Right hindlimb (tissue), 1 donor: ENCODE measurements at places on chromosomes 2 and 18.

- no peak for DNase-seq
Measured at GRCh38 chr2:73373344-73373743, 12.3 kb upstream of the ALMS1 start.

- DNase-seq: no peak
Measured at GRCh38 chr18:39215920-39216319, 1650.3 kb upstream of the CELF4 start.

DNA sequence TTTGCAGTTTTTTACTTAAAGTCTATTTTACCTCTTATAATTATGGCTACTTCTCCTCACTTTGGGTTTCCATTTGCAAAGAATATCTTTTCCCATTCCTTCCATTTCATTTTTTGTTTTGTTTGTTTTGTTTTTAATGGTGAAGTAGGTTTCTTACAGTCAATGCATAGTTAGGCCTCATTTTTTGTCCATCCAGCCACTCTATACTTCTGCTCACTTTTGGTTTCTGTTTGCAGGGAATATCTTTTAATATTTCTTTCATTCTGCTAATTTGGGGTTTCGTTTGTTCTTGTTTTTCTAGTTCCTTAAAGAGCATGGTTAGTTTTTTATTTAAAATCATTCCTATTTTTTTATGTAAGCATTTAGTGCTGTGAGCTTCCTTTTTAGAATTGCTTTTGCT, 339.4 kb downstream of the GRB14 start:
- DNase-seq: no peak

- peak; percentile 71 for DNase-seq
Measured at GRCh38 chr18:36179562-36180355, 7.5 kb upstream of the MOCOS start.

GRCh38 chr2:55761024-55761423, 67.4 kb upstream of the PNPT1 start:
- no peak for DNase-seq

GRCh38 chr2:145018502-145018901, 498.6 kb upstream of the ZEB2 start:
- DNase-seq: no peak

DNA sequence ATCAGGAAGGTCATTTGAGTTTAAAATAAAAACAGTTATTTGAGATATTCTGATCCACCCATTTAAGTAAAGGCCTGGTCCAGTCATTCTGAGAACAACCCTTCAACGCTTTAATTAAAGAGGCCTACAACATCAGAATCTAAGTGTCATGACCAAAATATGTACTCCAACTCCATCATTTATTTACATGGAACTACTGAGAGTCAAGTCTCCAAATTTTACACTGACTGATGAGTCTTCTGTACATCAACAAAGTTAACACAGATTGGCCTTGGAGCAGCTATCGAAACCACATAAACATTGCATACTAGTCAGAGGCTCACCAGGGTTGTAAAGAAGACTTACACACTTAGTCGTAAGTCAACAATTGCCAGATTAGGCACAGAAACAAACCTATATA, 37.1 kb downstream of the PIEZO2 start:
- DNase-seq: no peak

GRCh38 chr2:11396467-11397445, 52.3 kb upstream of the ROCK2 start:
- DNase-seq: no peak

DNA sequence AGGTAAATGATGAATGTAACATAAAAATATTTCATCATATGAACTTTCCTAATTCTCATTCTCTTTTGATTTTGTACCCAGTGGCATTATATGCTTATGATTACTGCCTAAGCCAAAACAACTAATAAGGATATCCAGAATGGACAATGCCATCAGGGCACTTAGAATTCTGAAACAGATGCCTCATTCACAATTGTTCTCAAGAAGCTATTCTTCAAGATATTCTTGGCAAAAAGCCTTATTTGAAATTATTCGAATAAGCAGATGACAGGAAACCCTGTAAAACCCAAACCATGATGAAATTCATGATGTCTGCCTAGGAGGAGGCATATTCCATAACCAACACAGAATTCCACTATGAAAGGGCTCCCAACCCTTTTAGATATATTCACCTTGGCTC, 353.2 kb upstream of the TRIB2 start:
- DNase-seq: no peak

DNA sequence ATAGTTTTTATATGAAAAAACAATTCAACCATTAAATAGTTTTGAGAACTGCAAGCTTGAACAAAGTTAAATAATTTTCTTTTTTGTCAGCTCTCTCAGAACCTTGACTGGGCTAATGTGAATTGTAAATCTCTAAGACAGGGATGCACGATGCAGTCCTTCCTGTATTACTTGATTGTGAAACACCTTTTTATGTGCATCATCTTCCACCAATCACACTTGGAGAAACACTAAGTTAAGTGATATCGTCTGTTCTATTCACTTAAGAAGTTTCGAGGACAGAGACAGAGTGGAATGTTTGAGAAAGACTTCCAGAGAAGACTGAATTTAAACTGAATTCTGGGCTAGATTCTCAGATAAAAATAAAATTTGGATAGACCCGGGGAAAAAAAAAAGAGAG, 238.2 kb downstream of the MREG start:
- DNase-seq: no peak

GRCh38 chr2:86628091-86628522, 4.4 kb upstream of the RNF103 start:
- no peak for DNase-seq

GRCh38 chr18:40921845-40922629, 1033.0 kb upstream of the PIK3C3 start:
- no peak for DNase-seq

DNA sequence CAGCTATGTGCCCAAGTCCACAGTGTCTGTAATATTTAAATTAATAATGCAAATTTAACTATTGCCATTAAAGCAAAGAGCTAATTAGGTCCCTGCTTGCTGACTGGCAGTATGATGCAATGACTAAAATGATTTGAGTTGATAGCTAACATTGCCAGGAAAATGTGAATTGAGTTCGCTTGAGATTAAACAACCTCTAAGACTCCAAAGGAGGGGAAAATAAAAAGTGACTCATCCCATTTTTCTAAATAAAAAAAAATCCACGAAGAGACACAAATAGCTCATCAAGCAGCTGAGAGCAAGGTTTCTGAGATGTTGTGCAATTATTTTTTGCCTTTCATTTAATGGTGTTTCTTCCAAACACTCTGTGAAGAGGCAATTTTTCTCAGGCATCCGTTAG, 413.0 kb downstream of the MTX2 start:
- DNase-seq: no peak

GRCh38 chr18:64380117-64380516, 231.2 kb upstream of the LINC00305 start:
- no peak for DNase-seq

GRCh38 chr18:12742453-12742852, 39.6 kb downstream of the PSMG2 start:
- DNase-seq: no peak

DNA sequence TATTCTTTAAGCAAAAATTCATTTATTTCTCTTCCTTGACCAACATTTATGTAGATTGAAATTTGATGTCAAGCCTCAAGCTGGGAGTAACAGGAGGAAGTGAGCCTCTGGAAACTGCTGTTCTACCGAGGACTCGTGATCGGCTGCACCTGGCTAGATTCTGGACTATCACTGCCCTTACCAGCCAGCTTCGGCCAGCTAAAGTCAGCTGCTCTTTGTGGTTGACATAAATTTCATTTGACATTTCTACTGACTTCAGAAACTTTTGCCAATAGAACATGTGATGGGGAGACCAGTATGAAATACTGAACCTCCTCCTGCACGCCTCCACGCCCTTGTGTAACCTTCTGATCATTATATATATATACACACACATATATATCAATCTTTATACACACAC, 74.2 kb upstream of the RGPD5 start:
- no peak for DNase-seq

- DNase-seq: no peak
Measured at GRCh38 chr2:208097801-208098200, 26.5 kb downstream of the CRYGD start.

GRCh38 chr2:240422658-240423329, 12.7 kb upstream of the GPC1 start:
- DNase-seq: no peak

GRCh38 chr2:147331790-147332419, 512.9 kb upstream of the ACVR2A start:
- no peak for DNase-seq

DNA sequence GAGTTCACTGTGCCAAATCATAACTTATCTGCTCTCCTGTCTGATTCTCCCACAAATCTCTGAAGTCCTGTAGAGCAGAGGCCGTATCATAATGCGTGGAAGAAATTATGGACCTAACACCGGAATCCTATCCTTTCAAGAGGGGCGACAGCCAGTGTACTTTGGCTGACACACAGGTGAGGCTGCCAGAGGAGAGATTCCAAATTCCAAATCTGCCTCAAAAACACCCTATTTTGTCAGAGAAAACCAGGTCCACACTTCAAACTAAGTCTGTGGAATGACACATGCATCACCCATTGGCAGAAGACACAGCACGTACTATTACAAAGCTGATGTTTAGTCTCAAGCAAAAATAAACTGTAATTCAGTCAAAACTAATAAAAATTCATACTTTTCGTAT, 139.2 kb upstream of the PID1 start:
- DNase-seq: peak; percentile 75

DNA sequence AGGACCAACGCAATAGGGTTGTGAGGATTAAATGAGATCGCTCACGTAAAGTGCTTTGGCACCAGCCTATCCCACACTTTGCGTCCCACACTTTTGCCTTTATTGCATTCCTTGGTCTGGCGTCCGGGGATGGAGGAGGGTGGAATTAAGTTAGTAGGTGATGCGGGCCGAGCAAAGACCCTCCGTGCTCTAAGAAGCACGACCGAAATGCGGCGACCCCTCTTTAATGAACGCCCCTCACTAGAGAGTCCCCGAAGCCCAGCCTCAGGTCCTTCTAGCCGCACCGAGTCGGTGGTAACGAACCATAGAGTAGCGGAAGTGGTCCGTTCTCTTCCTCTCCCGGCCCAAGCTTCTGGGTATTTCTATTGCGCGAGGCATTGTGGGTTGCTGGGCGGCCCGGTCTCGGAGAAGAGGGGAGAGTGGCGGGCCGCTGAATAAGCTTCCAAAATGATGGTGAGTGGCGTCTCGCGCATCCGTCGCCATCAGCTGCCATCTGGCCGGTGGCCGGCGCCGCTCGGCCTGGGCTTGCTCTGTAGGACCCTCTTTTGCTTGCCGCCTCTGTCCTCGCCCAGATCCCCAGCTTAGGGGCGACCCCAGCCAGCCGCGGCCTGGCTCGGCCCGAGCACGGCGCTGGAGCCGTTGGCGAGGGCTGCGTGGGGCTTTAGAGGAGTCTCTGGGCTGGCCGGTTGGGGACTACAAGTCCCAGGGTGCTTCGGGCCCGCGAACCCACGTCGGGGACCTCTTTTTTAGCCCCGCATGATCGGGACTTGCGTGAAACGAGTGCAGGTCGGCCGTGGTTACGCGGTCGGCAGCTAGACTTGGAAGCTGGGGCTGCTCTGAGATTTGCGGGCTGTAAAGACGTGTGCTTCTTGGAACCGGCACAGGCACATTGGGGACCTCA, at the start of gene CCT7:
CCT7 (plus strand) TSS at position 377 of the 901 bp plus-strand sequence; CDS start at position 448, 71 bp downstream.
- peak; percentile 94 for DNase-seq

- peak; percentile 55 for DNase-seq
Measured at GRCh38 chr2:50611351-50611871, 420.5 kb downstream of the NRXN1 start.

DNA sequence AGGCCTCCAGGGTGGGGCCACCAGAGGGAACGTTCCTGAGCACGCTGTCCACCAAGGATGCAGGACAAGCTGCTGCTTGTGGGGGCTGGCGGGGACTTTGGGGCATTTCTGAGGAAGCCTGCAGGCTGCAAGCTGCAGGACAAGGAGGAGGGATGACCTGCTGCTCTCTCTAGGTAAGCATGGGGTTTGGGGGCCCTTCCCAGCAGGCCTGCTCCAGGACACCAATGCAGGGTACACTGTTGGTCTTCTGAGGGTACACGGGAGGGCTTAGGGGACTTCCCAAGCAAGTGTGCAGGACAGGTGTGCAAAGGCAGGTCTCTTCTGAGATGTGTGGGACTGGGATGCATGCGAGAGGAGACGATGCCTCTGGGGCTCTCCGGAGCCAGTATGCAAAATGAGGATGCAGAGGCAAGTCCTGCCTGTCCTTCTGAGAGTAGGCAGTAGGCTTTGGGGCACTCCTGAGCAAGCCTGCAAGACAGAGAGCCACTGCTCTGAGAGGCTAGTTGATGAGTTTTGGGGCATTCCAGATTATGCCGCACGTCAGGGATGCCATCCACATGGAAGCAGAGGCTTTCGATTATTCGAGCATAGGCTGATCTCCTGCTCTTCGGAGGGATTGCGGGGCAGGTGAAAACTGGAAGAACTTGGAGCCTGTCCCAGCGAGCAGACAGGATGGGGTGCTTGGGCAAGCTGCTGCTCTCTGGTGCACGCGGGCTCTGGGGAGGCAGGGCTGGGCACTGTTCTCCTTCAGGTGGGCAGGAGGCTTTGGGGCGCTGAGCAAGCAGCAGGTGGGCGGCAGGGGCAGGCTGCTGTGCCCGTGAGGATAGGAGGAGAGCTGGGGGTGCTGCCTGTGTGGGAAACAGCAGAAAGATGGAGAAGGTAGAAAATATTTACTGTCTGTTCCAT, 44.6 kb downstream of the CNGA3 start:
- no peak for DNase-seq

GRCh38 chr2:79909521-79909920, 395.0 kb downstream of the LRRTM1 start:
- DNase-seq: no peak

- DNase-seq: no peak
Measured at GRCh38 chr18:56910237-56910636, 236.7 kb upstream of the BOD1L2 start.

DNA sequence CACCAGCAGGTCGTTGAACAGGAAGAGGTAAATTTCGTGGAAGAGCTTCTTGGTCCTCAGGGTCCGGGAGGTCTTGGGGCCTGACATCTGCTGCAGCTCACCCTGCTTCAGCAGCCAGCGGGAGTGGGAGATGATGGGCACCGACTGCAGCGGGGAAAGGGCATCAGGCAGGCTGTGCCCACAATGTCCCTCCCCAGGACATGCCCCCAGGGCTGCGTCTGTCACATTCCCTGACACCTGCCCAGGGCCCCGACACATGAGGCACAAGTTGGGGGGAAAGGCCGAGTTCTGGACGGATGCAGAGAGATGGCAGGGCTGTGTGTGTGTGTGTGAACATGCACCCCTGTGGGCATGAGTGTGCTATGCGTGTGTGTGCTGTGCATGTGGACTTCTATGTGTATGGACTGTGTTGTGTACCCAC, 13.9 kb downstream of the SNORC start:
- DNase-seq: peak; percentile 9

- DNase-seq: no peak
Measured at GRCh38 chr18:12008181-12008767, 27.0 kb downstream of the IMPA2 start.

DNA sequence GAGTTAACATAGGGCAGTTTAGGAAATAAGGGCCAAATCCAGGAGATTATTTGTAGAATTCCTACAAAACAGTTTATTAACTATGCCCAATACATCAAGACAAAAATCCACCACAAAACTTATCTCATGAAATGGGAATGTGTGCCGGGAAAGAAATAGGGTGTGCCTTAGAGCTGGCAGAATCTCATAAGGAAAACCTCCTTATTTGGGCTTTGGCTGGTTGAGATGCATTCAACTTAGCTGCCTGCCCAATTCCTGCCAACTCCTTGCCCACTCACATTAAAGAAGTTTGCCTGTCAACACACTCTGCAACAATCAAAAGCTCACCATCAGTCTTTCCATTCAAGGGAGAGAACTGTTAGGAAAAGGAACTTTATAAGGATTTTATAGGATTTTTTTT, 500.6 kb downstream of the SATB2 start:
- DNase-seq: no peak
